Fibroblast of mammary gland (primary cell): ENCODE measurements at places on chromosomes 7 and 10.

GRCh38 chr7:20395104-20395503 is 64.4 kb downstream of the ITGB8 start:
- DNase-seq, result peak; percentile 40

DNA sequence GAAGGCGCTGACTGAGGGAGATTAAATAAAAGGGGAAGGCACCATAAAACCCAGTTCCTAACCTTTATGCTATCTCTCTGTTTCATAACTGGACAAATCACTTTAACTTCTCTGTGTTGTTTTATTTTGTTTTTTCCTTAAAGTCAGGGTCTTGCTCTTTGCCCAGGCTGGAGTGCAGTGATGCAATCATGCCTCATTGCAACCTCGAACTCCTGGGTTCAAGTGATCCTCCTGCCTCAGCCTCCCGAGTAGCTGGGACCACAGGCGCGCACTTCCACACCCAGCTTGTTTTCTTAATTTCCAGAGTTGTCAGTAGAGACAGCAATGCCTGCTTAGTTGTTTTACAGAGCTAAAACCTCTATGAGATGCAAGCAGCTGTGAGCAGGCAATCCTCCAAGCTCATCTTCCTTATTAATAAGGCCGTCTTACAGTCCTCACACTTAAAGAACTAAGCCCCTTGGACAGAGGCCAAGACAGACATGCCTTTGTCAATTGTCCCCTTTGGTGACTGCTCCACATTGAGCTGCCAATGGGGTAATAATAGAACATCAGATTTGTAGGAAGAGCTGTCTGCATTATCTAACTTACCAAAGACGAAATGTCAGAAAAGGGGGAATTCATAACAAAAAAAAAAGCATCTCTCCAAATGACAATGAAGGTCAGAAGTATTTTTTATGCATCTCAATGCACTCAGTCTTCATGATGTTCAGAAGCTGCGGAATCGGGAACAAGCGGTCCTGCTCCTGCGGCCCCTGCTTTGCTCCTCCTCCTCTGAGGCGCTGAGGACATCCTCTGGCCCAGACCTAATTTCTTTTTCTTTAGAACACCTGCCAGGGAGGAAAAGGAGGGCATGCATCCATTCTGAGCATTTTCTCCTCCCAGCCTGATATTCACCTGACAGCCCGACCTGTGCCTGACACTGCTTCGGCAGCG is 62.7 kb upstream of the RNF32 start:
- DNase-seq, result no peak

DNA sequence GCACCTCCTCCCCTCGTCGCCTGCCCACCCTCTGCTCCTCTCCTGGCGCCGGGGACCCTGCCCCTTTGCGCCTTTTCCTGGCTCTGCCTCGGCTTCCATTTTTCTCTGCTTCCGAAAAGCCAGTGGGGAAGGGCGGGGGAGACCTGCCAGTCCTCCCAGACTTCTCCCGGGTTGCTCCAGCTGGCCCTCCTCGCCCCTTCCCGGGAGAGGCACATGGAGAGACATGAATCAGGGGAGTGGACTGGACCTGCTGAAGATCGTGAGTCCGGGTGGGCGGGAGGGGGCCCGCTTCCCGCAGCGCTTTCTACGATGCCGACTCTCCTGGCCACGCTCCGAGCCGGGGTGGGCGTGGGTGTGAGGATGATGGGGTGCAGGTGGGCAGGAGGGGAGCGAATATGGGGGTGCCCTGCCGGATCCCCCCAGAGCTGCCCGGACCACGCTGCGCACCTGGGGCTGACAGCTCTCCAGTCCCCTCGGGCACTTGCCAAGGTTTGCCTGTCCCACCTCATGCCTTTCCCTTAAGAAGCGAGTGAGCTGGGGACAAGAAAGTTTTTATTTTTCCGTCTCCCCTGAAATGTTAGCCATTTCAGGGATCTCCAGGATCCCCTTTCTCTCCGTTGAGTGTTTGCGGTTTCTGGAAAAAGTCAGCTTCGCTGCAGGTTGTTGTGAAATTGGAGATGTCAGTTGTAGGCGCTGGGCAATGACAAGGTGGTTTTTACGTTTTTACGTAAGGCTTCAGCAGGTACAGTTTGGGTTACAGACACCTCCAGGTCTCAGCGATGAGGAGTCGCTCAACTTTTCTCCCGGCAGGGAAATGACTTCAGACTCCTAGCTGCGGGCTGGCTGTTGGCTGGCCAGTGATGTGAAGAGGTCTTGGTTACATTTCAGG is 977 bp downstream of the CACNB2 start:
- peak; percentile 25 for DNase-seq

DNA sequence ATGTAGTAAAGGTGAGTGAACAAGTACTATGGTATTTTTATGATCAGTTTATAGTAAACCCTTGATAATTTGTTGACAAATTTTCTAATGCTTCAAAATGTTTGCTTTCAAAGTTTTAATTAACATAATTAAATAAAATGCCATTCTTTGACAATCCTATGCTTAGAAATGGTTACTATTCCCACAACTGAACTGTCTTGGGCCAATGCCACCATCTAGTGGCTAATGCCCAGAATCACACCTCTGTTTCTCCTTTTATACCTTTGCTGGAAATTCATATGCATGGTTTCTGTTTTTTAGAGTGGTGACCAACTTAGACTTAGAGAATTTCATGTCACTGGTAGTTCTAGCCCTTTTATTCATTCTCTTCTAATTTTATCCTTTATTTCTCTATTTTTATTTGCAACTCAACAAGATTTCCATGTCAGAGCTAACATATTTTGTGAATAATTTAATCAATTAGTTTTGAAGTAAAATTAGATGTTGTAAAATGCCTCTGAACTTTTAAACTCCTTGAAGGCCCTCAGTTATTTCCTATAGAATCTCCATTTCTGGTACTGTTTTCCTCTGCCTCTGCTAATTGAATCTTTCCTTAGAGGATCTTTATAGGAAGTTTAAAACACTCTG is 31.1 kb downstream of the PCGF5 start:
- peak; percentile 66 for DNase-seq

- no peak for DNase-seq
Observed at GRCh38 chr7:44469461-44470134, 20.9 kb downstream of the NUDCD3 start.
